ENCODE measurements at places on chromosomes 6 and 20.

DNA sequence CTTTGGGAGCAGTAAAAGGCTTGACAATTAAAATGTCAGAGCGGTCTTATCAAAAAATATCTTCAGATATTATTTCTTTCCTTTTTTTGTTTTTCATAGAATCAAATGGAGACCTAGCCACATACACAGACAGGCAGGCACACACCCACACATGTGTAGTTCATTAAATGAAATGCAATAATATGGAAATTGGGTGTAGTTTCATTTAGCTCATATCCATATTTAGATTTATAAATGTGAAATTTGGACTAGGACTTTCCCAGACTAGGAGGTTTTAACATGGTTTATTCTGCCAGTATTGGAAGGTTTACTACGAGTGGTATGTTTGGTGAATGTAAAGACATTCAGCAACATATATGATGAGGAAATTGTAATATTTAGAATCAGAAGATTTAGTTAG, 277.7 kb upstream of the NT5E start:
- DNase-seq: no peak

GRCh38 chr6:81455641-81456040, 296.8 kb downstream of the TENT5A start:
- no peak for DNase-seq

- no peak for DNase-seq
Measured at GRCh38 chr6:1070085-1070521, 241.8 kb upstream of the FOXQ1 start.

GRCh38 chr6:163489584-163489983, 75.1 kb downstream of the QKI start:
- no peak for DNase-seq

DNA sequence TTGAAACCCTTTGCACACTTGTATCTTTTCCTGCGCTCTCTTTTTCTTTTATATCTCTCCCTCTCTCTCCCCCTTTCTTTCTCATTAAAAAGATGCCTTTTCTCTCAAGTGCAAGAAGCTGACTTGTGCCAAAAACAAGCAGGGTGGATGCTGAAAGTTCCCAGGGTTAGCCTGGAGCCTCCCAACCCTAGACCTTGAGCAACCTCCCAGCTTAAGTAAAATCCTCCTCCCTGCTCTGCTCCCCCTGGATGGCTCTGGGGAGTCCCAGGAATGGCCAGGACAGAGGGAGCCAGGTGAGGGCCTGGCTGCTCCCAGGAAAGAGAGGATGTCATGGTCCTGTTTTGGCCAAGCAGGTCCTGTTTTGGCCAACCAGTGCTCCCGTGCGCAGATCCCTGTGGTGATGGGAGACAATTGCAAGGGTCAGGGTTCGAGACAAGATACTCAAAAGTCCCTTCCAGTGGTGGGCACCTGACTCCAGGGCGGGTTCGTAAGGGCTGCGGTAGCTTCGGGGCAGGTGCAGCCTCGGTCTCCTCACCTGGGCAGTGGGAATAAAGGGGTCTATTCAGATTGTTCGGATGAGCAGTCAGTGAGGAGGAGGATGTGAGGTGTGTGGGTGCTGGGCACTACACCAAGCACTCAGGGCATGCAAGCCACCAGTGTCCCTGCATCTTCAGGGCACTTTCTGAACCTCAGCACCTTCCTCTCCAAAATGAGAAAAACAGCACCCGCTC, 49.4 kb downstream of the EYA2 start:
- no peak for DNase-seq

- no peak for DNase-seq
Measured at GRCh38 chr6:30204116-30204515, 9.1 kb downstream of the TRIM26 start.

DNA sequence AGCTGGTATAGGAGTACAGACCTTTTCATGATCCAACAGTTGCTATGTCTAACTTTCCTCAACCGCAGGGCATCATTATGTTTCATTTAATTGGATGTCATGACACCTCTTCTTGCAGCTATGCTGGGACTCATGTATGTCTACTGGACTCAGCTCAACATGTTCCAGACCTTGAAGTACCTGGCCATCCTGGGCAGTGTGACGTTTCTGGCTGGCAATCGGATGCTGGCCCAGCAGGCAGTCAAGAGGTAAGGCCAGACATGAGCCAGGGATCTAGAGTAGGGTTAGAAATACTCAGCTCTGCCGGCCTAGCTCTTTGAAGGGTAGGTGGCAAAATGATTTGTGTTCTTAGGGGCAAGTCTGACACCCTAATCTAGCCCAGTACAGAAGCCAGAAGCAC, 25.2 kb downstream of the GHRH start:
- no peak for DNase-seq

- DNase-seq: no peak
Measured at GRCh38 chr6:120869397-120869796, 464.9 kb downstream of the TBC1D32 start.

DNA sequence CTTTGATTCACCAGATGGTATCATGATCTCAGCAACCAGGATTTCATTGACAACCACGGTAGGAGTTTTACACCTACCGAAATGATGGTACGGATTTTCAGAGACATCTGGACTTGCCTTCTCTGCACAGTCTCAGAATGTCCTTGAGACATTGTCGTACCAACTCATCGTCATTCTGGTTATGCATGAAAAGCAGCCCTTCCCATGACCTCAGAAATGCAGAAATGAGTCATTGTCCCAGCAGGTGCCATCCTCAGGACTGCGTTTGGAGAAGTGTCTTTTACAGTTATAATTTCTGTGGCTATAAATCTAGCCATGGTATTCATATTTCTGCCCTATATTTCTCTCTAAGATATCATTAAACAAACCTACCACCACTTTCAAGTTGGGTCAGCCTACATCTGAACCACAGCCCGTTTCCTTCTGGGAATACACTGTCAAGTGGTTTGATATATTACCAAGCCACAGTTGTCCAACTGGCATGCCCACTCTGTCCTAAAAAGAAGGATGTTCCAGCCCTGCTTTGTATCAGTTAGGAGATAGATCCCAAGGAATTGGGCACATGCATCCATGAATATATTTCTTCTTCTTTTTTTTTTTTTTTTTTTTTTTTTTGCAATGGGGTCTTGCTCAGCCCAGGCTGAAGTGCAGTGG, 7.5 kb upstream of the BFSP1 start:
- no peak for DNase-seq

- DNase-seq: no peak
Measured at GRCh38 chr6:154821638-154822037, 88.4 kb downstream of the SCAF8 start.

GRCh38 chr6:62904687-62905086, 306.6 kb upstream of the FKBP1C start:
- DNase-seq: no peak

- DNase-seq: no peak
Measured at GRCh38 chr6:5303682-5304081, 42.4 kb downstream of the FARS2 start.

- no peak for DNase-seq
Measured at GRCh38 chr20:58981628-58982364, 740 bp downstream of the NELFCD start.

DNA sequence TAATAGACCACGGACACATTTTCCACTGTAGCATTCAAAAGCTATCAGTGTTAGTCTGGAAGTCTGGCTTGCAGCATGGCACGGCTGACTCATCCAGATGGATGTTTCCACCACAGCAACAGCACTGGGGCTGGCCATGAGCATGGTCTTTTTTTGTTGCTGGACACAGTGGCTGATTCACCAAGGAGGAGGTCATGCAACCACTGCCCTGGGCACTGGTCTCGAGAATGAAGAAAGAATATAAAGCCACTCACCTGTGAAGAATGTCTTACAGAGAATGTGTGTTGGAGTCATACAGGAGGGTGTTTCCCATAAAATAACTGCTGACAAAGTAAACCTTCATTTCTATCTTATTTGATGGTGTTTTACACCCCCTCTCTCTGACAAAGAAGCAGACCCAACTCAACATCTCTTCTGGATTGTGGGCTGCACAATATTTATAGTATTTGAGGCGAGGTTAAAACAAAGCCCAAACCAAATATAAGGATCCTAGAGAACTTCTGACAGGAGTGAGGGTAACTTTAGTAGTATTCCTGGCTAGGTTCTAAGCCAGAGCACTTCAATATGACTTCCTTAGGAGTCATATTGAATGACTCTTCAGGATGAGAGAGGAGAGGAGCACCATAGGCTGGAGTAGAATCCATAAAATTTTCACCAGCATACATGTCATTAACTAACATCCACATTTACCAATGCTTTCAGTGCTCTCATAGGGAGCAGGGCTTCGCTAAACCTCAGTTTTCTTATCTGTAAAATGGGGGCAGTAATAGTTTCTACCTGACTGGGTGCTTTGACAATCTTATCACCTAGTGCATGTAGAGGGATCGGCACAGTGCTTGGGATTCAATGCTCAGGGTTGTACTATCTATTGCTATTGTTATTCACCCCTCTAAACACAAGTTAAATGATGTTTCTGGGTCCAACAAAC, 121.4 kb downstream of the KIF13A start:
- no peak for DNase-seq

DNA sequence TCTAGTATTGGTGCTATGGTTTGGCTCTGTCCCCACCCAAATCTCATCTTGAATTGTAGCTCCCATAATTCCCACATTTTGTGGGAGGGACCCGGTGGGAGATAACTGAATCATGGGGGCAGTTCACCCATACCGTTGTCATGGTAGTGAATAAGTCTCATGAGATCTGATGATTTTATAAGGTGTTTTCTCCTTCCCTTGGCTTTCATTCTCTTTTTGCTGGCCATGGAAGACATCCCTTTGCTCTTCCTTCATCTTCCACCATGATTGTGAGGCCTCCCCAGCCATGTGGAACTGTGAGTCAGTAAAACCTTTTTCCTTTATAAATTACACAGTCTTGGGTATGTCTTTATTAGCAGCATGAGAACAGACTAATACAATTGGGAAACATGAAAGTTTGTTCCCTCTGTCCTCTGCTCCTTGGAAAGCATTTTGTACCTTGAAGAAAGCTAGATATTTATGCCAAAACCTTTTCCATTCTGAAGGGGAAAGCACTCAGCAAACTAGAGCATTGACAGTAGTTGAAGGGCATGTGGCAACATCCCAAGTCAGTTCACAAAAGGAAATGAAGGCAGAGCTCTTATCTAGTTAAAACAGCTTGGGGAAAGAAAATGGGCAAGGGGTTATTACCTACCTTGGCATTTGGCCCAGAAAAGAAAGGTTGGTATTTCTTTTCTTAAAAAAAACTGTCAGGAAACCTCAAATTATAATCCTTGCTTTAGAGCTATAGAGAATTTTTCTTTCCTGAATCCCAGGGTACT, 10.7 kb upstream of the TNFAIP3 start:
- DNase-seq: no peak

GRCh38 chr20:1718604-1719384, 61.2 kb upstream of the SIRPG start:
- no peak for DNase-seq

- no peak for DNase-seq
Measured at GRCh38 chr6:153013438-153013837, 10.9 kb upstream of the MTRF1L start.

DNA sequence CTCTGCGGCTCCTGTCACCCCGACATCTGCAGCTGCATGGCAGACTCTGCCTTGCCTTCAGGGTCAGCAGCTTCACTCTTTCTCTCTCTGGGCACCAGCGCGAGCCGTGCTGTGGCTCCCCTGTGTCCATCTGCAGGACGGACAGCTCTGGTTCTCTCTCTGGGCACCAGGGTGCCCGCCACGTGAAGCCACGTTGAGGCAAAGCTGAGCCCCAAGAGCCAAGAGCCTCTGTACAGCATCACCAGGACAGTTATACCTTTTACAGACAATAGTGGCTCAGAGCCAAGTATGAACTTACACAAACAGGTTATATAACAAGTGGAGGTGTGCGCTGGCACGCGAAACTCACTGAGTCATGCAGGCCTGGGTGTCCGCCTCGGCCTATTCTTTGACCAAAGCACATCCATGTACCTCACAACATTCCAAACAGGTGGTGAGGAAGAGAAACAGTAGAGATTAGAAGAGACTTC, 50.8 kb downstream of the FAM50B start:
- no peak for DNase-seq

- DNase-seq: no peak
Measured at GRCh38 chr6:25882051-25882496, 8.0 kb upstream of the SLC17A3 start.

DNA sequence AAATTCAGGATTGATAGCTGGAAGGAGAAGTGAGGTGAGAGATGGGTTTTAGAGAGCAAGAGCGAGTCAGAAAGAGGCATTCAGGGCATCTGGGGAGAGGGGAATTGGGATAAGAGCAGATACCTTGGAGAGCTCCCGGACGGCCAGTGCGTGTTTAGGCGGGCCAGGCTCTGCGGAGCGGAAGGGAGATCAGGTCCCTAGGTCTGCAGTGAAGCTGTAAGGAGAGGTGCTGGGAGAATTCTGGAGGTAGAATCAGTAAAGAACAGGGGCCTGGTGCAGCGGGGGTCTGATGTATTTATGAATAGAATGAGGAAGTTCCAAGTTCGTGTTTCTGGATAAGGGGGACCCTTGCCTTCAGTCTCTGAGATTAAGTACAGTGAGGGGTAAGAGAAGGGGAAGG, 47.4 kb upstream of the FAM83D start:
- DNase-seq: no peak

DNA sequence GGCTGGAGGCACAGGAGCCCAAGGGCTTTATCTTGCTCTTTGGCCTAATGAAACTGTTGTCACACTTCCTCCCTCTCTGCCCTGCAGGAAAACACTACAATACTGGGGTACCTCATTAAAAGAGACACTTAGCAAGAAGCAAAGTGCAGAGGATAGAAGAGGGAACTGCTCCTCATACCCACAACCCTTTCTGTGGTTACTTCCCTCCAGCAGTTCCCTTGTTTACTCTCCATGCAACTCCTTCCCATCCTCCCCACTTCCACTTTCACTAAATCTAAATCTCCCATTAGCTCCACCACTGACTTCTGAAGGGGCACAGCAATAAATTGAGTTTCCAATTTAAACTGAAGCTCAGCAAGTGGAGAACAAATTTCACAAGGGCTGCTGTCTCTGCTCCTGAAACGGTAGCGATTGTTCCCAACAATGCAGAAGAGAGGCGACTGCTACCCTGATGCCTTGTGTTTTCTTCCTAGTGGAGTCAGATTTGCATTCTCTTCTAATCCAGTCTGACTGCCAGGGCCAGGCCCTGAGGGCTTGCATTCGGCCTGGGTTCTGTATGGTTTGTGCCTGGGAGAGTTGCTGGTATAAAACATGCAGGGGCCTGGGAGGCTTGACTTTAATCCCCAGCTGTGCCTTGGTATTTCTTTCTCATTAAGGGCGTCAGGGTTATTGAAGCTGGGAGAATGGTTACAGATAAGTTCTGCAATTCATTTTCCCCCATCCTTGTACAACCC, 454.7 kb downstream of the TFAP2B start:
- no peak for DNase-seq

DNA sequence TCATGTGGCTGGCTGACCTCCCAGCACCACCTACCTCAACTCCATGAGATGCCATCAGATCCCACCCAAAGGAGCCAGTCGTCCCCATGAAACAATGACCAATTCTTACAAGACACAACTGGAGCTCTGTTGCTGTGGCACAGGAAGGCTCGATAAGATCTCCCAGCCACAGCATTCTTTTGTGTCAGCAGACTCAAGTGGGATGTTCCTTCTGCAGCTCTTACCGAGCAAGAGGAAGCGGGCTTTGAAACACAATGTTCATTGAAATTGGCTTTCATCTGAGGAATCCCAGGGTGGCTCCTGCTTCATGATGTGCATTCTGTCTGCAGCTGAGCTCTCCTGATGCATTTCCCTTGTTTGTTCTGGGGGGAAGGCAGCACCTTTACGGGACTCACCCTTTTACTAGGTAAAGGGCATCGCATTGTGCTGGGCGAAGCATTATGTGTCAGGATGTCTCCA, 222.0 kb upstream of the SGK1 start:
- no peak for DNase-seq

GRCh38 chr6:111980143-111980542, 73.8 kb upstream of the CCN6 start:
- no peak for DNase-seq

GRCh38 chr6:35318196-35319171, 20.9 kb downstream of the DEF6 start:
- DNase-seq: peak; percentile 84
